Hippocampal formation (tissue), 2 donors: ENCODE measurements at places on chromosomes 11 and 22.

DNA sequence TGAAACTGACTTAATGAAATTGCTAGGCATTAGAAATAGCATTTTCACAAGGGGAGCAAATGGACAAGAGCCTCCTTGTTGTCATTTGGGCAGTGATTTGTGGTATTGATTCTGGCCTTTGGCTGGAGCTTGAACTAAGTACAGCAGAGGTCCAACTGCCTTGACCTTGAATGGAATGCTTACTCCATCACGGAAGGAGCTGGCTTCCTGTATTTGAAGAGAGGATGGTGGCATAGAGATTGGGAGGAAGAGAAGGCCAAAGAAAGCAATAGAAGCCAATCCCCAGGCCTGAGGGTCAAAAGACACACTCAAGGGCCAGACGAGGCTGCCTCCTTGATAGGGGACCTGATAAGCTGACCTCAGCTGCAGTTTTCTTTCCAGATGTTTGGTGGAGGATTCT is 126.6 kb upstream of the MPPED2 start:
- DNase-seq: no peak

DNA sequence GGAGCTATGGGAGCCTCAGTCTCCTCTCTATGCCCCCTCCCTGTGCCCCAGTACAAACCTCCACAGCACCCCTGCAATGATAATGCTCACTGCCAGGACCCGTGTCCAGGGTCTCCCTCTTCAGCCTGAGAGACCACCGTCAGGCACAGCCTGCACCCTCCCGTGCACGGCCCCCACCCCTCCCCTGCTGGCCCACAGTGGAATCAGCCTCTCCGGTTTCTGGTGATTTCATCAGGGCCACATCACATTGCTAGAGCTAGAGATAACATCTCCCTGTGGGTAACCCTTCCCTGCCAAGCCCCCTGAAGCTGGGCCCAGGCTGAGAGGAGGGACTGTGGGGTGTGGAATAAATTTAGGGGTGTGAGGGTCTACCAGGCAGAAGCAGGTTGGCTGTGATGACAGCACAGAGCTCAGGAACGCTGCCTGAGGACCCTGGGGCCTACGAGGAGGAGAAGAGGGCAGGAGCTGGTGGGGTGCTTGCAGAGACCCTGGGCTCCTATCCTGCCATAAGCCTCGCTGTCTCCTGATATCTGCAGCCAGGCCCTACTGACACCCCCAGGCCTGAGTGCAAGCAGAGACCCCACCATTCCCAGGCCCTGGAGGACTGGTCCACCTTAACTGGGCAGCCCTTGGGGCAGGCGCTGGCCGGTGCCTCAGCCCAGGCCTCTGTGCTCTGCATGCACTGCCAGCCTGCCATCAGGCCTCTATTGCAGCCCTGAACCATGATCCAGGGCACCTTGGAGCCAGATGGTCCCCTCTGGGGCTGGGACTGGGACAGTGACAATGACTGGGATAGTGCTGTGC is at the start of gene KLHDC7B:
TSS of gene KLHDC7B (plus strand) at position 378 of the 804 bp plus-strand sequence. CDS start at position 723, 345 bp downstream.
- DNase-seq: no peak

GRCh38 chr11:9633679-9634078 is 30.2 kb upstream of the SWAP70 start:
- no peak for DNase-seq

- no peak for DNase-seq
Measured at GRCh38 chr11:44139565-44140330, 44.3 kb downstream of the EXT2 start.

- no peak for DNase-seq
Measured at GRCh38 chr11:60933416-60934123, 9.3 kb downstream of the TMEM132A start.

GRCh38 chr11:118212781-118213191 is 12.0 kb downstream of the JAML start:
- no peak for DNase-seq

DNA sequence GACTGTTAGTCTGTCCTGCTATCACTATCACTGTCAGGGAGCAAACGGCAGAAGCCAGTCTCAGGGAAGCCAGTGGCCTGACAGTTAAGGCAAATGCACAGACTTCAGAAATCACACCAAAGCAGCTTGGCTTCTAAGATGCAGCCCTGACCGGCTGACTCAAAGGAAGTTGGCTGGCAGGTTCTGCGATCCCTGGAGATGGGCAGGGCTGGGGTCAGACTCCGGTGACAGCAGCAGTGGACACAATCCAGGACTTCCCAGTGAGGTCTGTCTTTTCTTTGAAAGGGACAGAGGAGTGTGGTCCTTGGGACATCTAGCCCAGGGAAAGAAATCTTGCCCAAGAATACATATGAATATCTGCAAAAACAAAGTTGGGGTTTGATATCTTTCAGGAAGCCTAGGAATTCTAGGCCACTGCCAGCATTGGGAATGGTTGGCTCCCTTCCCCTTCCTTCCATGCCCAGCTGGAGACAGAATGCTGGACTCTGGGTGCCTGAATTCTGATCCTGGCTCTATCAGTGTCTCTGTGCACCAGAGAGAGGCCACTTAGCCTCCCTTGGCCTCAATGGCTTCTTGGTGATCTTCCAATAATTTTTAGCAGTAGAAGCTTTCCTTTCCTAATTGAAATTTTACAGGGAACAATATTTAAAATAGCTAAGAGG is 108.9 kb downstream of the KIRREL3 start:
- no peak for DNase-seq

GRCh38 chr11:12112750-12113149 is 2.4 kb downstream of the MICAL2 start:
- DNase-seq: no peak

- DNase-seq: peak; percentile 48
Measured at GRCh38 chr11:111422494-111423249, 43.6 kb upstream of the POU2AF1 start.

DNA sequence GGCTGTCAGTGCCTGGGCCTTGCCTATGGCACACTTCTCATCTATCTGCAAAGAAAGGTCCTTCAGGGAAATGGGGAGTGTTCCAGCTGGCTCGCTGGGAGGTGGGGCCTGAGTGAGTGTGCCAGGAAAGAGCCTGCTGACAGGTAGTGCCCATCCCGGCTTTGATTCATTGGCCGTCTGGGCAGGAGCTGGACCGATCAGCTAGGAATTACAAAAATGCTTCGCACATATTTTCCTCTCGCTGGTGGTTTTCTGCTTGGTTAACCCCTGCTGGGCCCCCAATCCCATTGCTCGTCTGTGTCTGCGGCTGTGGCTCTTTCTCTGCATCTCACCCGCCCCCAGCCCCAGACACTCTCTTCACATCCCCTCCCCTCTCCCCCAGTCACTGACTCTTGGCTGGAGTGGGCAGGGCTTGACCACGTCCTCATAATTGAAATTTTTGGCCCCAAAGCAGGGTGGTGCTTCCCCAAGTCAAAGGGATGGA is 10.8 kb downstream of the LIF start:
- DNase-seq: no peak

GRCh38 chr11:1888347-1888753 is 3.3 kb downstream of the PRR33 start:
- DNase-seq: no peak

DNA sequence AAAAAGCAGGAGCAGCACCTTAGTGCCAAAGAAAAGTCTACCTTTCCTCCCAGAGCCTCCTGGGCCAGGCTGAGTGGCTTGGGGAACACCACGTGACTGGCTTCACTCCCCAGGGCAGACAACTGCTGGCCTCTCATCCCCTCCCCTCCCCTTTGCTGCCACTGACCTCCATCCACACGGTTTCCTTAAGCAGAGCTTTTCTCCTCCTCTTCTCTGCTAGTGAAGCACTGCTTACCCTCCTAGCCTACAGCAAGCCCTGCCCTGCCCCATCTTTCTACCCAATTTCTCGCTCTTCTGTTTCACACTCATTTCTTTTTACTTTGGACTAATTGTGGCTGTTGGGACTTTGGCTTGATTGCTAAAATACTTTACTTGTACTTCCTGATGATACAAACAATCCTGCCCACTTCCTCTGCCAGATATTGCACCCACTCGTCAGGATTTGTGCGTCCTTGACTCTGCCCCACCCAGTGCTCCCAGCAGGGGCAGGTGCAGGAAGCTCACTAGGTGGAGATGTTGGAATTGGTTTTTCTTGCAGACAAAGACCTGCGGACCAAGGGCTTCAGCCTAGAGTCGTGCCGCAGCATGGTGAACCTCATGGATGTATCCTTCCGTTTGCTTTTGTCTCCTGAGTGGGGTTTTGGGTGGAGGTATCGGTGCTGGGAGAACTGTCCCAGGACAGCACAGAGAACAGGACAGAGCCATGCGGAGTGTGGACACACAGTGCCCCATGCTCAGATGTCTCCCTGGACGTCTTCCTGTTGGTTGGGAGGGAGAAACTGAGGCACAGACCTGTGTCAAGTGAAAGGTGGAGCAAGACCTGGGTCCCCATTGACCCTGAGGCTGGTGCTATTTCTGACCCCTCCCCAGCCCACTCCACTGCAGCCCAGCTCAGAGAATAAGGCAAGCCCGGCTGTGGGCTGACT is 27.3 kb downstream of the CAPN1 start:
- DNase-seq: no peak

DNA sequence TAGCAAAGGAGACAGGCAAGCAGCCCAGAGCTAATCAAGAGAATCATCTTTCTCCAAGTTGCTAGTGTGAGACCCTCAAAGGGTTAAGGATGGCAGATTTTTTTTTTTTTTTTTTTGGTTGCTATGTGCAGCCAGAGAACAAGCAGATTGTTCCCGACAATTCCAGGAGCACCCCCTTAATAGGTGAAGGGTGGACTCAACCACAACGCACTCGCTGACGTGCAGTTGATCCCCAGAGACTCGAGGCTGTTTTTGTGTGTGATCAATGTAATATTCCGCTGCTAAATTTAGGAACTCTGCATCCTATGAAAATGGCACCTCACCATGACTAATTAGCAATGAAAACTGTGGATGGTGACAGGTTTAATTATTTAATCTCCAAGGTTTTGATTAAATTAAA is 789.0 kb downstream of the KCNA4 start:
- DNase-seq: no peak

- DNase-seq: no peak
Measured at GRCh38 chr11:19660076-19660475, 52.6 kb upstream of the NAV2 start.
